ENCODE measurements at places on chromosomes 4 and X. TPM values are rescaled to one million over a fixed set of nuclear protein-coding genes. Genes with fewer than 3 reads are reported as not detected.

DNA sequence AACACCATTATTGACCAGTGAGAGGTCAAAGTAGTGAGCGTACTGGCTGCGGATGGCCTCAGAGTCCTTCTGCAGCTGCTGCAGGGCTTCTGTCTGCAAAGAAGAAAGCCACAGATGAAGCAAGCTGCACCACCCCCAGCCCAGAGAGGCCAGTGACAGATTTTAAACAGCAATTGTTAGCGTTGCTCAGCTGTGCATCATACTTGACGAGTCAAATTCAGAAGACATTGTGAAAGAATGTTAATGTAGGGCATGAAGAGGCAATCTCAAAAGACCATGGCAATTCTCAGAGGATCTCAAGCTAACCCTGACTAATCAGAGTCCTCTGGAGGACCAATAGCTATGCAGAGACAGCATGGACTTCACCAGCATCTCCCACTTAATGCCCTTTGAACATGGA lies 16.6 kb downstream of the DKC1 start:
- DNase-seq = no peak
- no peaks in the 10 kb centered on the region for H3K27me3 ChIP-seq
- no peak overlapping the region for H3K27ac ChIP-seq
- H3K4me3 ChIP-seq = no peak overlapping the region
- H3K36me3 ChIP-seq = peaks cover 16% of the 10 kb centered on the region

CCDC110 gene
- 0.28 TPM for total RNA-seq

CYSLTR1 gene
- total RNA-seq = not detected

ACE2 gene
- total RNA-seq = not detected

DNA sequence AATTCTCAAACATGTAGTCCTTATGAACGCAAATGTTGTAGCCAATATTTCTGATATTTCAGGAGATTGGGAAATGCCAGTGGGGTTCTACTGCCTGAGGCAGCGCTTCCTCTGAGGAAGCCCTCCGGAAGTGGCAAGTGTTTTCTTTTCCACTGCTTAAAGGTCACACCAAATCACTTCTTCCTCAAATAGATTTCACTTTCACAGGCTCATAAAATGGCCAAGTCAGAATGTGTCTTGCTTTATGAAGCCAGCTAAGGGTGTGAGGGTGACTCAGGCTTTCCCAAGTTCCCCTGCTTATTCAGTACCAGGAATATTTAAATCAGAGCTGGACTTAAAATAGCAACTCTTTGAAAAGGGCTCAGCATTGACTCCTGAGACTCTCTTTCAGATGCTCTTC lies 514.2 kb upstream of the DIPK2B start:
- H3K4me3 ChIP-seq = no peak overlapping the region
- H3K36me3 ChIP-seq = no peaks in the 10 kb centered on the region
- no peaks in the 10 kb centered on the region for H3K27me3 ChIP-seq
- peak; percentile 81 for DNase-seq
- peaks cover 75% of the 10 kb centered on the region for H3K4me1 ChIP-seq

NAT8L gene
- total RNA-seq = 0.12 TPM

DNA sequence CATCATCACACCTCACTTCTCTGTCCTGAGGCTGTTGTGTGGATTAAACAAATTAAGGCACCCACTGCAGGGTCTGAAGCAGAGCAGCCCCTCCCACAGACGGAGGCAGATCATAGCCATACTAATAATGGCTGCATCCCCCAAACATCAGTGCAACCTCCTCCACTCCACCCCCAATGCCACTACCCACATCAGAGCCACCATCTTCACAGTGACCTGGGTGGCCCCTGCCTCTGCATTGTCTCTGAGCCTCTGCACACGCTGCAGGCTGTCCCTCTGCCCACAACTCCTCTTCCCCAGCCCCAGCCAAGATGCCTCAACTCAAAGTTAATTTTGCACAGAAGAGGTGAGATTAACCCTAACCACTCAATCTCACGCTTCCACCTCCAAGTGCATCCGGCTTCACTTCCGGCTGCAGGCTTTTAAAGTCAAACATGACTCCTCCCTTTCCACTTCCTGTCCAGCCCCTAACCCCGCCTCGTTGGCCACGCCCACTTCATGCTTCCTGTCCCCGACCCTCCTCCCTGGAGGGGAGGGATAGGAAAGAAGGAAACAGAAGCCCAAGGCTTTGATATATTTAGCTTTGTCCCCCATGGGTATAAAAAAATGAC lies 22.7 kb downstream of the JAKMIP1 start:
- H3K36me3 ChIP-seq = no peaks in the 10 kb centered on the region
- no peaks in the 10 kb centered on the region for H3K4me1 ChIP-seq
- DNase-seq = no peak
- H3K27me3 ChIP-seq = no peaks in the 10 kb centered on the region
- no peak overlapping the region for H3K27ac ChIP-seq

GRCh38 chrX:133943507-133943906 lies 41.9 kb downstream of the GPC3 start:
- no peak for DNase-seq
- no peaks in the 10 kb centered on the region for H3K27me3 ChIP-seq
- no peaks in the 10 kb centered on the region for H3K36me3 ChIP-seq
- H3K4me3 ChIP-seq = no peak overlapping the region
- no peak overlapping the region for H3K27ac ChIP-seq

TKTL1 gene
- not detected for total RNA-seq

DNA sequence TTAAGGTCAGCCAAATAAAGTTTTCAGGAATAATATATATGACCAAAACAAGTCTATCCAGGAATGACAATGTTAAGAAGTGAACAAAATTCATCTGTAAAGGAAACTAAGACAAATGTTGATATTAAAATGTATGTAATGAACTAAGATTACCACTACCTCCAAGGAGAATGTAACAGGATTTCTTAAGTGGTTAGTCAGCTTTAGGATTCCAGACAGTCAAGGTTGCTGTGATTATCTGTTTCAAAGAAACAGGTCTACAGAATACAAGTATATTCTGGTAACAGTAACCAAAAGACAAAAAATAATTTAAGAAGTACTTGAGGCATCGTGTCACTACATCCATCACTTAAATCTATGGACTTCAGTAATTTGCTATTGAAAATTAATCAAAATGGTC lies 172.8 kb downstream of the SCFD2 start:
- DNase-seq = no peak
- H3K27me3 ChIP-seq = no peaks in the 10 kb centered on the region
- no peaks in the 10 kb centered on the region for H3K4me1 ChIP-seq
- no peaks in the 10 kb centered on the region for H3K36me3 ChIP-seq
- H3K27ac ChIP-seq = no peak overlapping the region

DNA sequence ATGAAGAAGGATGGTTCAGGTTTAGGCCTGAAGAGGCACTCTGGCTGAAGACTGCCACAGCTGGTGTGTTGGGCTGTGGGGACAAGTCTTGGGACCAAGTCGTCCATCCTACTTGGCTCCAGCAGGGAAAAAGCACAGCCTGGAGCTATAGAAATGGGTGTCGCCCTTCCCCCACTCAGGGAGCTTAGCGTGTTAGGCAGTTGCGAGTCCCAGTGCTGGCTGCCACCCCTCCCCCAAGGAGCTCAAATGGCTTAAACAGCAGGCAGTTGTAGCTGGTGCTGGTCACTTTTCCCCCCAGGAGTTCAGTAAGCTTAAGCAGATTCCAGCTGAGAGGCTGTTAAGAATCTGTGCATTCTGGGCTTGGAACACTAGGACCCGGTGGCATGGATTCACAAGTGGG lies 319.5 kb upstream of the POF1B start:
- H3K4me3 ChIP-seq = no peak overlapping the region
- no peak for DNase-seq
- H3K4me1 ChIP-seq = no peaks in the 10 kb centered on the region
- H3K27ac ChIP-seq = no peak overlapping the region
- H3K27me3 ChIP-seq = no peaks in the 10 kb centered on the region

FAM241A gene
- total RNA-seq = 9.1 TPM

- peaks cover 15% of the 10 kb centered on the region for H3K4me1 ChIP-seq
- no peak overlapping the region for H3K27ac ChIP-seq
- peak; percentile 71 for DNase-seq
- H3K27me3 ChIP-seq = no peaks in the 10 kb centered on the region
- no peak overlapping the region for H3K4me3 ChIP-seq
- no peaks in the 10 kb centered on the region for H3K36me3 ChIP-seq
Observed at GRCh38 chr4:118842055-118842454, 6.1 kb upstream of the SEC24D start.

DNA sequence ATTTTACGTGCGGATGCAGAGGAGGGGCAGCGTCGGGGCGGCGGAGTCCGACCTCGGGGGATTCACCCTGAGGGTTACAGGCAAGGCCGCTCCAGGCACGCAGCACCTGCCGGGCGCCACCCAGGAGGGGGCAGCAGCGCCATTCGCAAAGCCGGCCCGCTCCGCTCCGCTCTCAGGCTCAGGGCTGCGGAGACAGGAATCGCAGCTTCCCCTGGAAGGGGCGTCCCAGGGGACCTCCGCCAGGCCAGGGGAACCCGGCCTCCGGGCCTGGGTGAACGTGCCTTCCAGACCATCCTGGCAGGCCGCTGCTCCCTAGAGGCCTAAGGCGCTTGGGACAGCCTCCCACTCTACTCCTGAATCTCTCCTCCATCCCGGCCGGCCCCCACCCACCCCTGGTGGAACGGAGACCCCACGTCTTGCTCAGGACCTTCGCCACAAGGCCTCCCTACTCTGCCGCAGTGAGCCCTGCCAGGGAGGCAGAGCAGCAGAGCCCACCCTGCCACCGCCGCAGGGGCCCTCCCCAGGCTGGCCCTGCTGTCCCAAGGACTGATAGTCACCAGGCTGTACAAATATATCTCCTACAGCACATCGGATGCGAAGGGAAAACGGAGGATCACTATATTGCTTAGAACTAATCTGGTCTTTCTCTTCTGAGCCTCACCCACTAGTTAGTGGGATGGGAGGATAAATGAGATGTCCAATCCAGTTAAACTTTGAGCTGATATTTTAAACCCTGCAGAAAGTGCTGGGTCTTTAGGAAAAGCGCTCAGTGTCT lies 115.0 kb downstream of the SMIM20 start:
- H3K4me1 ChIP-seq = no peaks in the 10 kb centered on the region
- H3K4me3 ChIP-seq = no peak overlapping the region

PIM2 gene
- 7.4 TPM for total RNA-seq

- no peaks in the 10 kb centered on the region for H3K4me1 ChIP-seq
- H3K36me3 ChIP-seq = no peaks in the 10 kb centered on the region
- H3K4me3 ChIP-seq = no peak overlapping the region
- DNase-seq = no peak
Observed at GRCh38 chrX:148574237-148574973, 74.0 kb downstream of the AFF2 start.

CFI gene
- 21.4 TPM for total RNA-seq

NAP1L2 gene
- total RNA-seq = 1.0 TPM

DNA sequence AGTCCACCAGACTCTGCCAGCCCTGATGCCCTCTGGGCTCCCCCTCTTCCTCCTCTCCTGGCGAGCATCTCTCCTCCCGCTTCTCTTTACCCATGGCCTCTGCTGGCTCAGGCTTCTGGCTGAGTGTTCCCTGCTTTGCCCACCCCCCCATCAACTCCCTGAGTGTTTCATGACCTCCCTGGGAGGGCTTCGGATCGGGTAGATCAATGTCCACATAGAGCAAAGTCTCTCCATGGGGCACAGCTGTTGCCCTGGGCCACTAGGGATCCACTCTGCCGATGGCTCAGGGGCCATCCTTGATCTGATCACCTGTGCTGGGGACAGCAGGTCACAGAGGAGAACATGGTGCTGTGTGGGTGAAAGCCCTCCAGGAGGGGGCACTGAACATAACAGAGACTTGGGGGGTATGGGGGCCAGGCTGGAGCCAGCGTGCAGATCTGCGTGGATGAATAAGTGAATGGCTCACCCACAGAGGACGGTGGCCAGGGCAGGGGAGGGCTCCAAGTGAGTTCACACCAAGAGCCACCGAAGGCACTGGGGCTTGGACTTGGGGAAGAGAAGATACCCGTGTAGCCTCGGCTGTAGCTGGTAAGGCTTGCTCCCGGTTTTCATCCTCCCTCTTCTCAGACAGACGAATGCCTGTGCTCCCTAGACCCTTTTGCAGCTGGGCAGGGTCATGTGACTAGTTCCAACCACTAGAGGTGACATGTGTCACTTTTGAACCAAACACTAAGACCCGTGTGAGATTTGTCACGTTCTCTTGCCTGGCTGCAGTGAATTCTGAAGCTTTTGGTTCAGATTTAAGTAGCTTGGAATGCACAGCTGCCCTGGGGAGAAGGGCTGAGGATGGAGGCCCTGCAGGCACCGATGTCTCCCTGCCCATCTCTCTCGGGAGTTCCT lies 23.2 kb upstream of the AFAP1 start:
- H3K36me3 ChIP-seq = no peaks in the 10 kb centered on the region
- no peak for DNase-seq
- no peak overlapping the region for H3K4me3 ChIP-seq
- peaks cover 23% of the 10 kb centered on the region for H3K4me1 ChIP-seq
- H3K27me3 ChIP-seq = no peaks in the 10 kb centered on the region
- no peak overlapping the region for H3K27ac ChIP-seq

AFAP1 gene
- total RNA-seq = 103 TPM

DNA sequence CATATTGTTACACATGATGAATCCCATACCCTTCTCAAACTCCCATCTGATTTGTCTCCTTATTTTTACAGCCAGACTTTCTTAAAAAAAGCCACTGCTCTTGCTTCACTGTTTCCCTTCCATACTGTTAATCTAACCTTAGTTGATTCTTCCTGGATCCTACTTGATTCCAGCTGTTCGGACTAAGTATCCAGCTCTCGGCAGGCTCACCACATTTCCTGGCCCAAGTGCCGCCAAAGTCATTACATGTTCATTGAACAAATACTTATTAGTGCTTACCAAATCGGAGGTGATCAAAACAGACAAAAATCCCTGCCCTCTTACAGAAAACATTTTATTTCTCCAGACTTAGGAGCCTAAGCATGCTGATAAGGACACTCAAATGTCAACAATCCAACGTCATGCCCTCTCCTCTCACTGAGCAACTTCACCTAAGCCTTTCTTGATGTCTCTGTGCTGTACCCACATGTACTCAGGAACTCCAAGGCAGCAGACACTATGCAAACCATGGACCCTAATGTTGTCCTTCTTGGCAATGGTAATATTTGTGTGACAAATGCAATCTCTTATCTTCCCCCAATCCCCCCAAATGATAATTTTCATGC lies 45.1 kb upstream of the C1QTNF7 start:
- DNase-seq = no peak
- H3K27me3 ChIP-seq = no peaks in the 10 kb centered on the region
- H3K36me3 ChIP-seq = no peaks in the 10 kb centered on the region
- no peaks in the 10 kb centered on the region for H3K4me1 ChIP-seq
- H3K27ac ChIP-seq = no peak overlapping the region

UGT2B17 gene
- total RNA-seq = not detected

- H3K36me3 ChIP-seq = no peaks in the 10 kb centered on the region
- no peak for DNase-seq
- H3K27me3 ChIP-seq = no peaks in the 10 kb centered on the region
- H3K4me3 ChIP-seq = no peak overlapping the region
- H3K4me1 ChIP-seq = no peaks in the 10 kb centered on the region
- H3K27ac ChIP-seq = no peak overlapping the region
Observed at GRCh38 chrX:153776120-153776599, 4.7 kb upstream of the SRPK3 start.

CXCL8 gene
- 12.6 TPM for total RNA-seq

DNA sequence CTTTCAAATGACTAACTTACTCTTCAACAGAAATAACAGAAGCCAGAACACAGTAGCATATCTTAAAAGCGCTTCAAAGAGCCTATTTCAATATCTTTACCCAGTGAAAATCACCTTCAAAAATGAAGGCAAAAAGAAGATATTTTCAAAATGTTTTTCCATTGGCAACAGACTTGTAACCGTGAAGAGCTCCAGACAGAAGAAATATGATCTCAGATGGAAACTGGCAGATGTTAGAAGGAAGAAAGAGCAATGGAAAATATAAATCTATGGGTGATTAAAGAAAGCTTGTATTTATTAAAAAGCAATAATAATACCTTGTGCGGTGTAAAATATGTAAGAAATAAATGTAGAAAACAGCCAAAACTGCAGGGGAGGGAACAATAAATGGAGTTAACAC lies 35.7 kb downstream of the PRKG2 start:
- no peaks in the 10 kb centered on the region for H3K4me1 ChIP-seq
- DNase-seq = no peak
- no peak overlapping the region for H3K4me3 ChIP-seq
- H3K27ac ChIP-seq = no peak overlapping the region
